GM13976 (cell line): ENCODE measurements at places on chromosomes 6 and 20.

DNA sequence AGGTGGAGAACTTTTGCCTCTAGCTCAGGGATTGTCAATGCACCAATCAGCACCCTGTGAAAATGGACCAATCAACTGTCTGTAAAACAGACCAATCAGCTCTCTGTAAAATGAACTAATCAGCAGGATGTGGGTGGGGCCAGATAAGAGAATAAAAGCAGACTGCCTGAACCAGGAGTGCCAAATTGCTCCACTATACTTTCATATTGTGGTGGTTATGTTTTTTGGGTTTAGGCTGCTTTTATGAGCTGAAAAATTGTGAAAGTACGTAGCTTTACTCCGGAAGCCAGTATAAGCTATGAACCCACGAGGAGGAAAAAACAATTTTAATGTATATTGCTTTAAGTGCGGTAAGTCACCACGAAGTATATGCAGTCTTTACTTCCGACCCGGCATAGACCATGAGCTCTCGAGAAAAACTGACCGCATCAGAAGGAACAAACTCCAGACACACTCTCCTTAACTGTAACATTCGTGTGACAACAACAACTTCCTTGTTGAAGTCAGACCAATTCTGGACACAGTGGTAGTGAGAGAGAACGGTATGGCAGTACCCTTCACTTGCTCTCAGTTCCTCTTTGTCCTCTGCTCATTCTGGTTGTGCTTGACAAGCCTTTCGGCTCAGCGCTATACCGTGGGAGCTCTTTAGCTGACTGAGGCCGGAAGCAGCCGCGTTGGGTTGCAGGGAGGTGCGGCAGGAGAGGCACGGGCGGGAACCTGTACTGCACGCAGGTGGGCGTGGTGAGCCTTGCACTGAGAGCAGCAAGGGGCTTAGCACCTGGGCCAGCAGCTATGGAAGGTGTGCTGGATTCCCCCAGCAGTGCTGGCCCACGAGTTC is 81.9 kb upstream of the E2F3 start:
- peak; percentile 83 for DNase-seq

DNA sequence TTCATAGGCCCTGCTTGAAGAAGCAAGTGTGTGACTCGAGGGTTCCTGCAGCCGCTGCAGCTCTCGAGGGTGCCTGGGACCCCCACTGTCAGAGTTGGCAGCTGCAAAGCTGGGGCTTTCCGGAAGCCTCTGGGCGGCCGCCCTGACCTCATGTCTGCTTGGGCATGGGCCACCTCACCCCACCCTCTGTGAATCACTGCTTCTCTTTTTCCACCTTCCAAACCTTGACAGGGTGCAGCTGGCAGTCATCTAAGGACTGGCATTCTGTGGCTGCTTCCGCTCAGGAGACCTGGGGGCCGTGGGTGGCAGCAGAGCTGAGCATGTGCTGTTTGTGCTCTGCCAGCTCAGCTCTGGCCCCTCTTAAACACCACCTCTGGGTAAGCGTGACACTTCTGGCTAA is 32.0 kb downstream of the ERMARD start:
- no peak for DNase-seq

GRCh38 chr6:52509281-52510212 is 67.3 kb downstream of the TRAM2 start:
- peak; percentile 47 for DNase-seq

GRCh38 chr6:166258854-166259276 is 49.3 kb downstream of the PRR18 start:
- peak; percentile 40 for DNase-seq

GRCh38 chr20:31759836-31760518 is 20.9 kb downstream of the TPX2 start:
- no peak for DNase-seq

DNA sequence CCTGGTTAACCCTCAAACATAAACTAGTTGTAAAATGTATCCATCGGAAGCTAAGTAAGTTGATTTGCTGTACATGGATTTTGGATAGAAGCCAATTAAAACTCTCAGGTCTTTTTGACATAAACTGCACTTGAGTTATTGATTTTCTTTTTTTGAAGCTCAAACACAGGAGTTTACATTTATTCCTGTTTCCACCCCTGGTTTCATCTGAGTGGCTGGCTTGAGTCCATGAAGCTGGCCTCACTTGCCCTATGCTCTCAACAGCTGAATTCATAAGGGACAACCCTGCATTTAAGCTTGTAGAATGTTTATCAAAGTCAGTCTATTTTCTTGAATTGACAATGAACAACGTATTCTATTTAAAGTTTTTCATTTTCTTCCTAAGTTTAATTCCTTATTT is 58.1 kb upstream of the PLEKHG1 start:
- DNase-seq, result no peak

DNA sequence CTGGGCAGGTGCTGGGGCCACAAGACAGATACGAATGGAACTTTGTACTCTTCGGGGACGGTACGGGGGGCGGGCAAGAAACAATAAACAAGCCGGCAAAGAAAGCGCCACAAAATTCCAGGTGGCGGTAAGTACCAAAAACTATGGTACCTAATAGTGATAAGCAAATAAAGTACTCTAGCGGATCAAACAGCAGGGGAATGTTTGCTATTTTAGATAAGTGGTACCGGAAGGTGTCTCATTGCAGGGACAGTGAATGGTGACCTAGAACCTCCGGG is 15.1 kb upstream of the RIPK1 start:
- no peak for DNase-seq
